ENCODE measurements at places on chromosomes 1 and 21.

DNA sequence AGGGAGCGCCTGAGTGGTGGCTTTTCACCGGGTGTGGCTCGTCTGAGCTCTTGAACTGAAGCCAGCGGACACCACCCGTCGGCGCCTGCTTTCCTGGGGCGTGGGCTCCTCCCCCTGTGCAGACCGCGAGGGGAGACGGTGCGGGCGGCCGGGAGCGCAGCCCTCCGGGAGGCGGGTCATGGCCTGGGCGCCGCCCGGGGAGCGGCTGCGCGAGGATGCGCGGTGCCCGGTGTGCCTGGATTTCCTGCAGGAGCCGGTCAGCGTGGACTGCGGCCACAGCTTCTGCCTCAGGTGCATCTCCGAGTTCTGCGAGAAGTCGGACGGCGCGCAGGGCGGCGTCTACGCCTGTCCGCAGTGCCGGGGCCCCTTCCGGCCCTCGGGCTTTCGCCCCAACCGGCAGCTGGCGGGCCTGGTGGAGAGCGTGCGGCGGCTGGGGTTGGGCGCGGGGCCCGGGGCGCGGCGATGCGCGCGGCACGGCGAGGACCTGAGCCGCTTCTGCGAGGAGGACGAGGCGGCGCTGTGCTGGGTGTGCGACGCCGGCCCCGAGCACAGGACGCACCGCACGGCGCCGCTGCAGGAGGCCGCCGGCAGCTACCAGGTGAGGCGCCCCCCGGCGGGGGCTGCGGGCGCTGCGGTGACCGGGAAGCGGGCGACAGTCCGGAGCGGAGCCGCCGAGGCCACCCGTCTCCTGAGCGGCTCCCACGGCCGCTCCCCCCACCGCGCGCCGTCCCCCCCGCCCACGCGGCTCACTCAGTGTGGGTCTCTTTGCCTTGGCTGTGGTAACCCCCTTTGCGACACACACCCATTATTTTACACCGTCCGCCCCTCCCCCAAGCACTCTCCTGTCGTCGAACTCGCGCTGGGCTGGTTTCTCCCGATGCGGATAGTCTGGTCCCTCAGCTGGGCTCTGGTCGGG, at the start of gene TRIM58:
TSS of gene TRIM58 (plus strand) at position 119 of the 916 bp plus-strand sequence. CDS start at position 179, 60 bp downstream.
- peak; percentile 32 for DNase-seq

DNA sequence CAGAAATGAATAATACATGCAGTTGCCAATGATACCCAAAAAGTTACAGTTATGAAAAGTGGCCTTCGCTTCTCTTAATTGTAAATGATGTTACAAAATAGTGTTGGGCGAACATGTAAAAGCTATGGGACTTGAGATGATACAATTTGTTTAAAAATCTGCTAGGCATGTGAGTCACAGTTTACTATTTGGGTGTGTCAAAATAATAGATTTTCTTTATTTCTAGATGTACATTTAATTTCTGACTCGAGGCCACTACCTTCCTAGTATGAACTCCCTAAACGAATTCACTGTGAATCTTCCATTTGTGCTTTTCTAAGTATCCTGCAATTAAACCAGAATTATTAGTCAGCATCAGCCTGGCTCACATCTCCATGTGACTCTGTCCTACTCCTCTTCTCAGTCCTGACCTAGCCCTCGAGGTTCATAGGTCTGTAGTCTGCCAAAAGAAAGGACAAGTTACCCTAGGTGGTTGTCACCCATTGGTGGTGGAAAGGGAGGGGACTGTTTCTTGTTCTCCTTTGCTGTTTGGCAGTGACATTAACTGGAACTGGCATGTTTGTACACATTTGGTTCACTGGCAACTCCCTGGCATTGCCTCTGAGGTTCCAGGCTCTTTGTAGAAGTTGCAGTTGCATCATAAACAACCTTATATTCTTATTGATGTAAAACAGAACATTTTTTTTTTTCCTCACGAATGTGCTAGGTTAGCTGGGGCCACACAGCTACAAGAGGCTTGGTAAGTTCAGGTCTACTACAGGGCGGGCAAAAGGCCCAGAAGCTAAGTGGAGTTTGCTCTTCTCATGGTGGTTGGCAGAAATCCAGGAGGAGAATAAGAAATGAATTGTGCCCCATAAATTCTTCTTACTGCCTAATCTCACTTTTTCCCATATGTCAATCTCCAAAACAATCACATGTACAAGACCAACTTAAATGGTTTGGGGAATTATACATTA, 746.5 kb upstream of the ADAMTS5 start:
- DNase-seq = no peak

DNA sequence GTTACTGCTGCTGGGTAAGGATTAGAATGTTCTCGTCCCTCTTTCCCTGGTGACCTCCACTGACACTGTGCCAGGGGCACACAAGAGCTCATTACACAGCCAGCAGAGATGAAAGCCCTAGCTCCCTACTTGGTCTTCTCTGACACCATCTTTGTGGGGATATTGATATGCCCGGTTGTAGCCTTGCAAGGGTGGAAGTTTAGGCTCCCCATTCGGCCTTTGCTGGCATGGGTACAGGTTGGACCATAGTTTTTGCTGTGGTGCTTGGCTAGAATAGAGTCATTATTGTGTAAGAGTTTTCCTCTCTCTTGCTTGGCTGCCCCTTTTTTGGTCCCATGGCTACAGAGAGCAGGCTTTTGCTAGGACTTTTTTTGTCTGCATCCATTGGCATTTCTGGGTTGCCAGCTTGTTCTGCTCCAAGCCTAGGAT, 12.3 kb downstream of the RAB4A start:
- DNase-seq = no peak

DNA sequence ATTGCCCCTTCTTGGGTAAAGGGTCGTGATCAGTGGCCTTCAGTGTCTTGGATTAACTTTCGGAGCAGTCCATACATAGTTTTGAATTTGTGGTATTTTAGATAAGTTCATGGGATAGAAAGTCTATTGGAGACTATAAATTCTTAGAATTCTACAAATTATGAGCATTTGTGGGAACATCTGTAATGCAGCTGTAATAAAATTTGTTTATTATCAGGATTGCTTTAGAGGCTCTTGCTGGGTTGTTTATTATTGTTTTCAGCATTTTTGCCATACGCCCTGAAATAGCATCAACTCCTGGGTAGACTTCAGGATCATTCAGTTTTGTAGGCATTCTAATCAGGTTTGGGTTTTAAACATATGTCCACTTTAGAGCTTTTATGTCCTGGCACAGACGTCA, 16.1 kb downstream of the LAMC1 start:
- no peak for DNase-seq

DNA sequence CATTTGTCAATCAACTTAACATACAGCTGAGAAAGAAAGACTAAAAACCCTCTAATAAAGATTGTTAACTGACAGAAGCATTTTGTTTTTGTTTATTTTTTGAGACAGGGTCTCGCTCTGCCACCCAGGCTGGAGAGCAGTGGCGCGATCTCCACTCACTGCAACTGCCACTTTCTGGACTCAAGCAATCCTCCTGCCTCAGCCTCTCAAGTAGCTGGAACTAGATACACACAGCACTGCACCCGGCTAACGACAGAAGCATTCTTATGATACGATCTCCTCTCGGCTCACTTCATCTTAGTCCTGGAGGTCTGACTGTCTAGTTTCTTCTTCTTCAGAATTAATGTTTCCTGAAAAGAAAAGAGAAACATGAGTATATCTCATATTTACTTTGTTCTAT, 23.5 kb downstream of the RSPH1 start:
- DNase-seq = peak; percentile 78

DNA sequence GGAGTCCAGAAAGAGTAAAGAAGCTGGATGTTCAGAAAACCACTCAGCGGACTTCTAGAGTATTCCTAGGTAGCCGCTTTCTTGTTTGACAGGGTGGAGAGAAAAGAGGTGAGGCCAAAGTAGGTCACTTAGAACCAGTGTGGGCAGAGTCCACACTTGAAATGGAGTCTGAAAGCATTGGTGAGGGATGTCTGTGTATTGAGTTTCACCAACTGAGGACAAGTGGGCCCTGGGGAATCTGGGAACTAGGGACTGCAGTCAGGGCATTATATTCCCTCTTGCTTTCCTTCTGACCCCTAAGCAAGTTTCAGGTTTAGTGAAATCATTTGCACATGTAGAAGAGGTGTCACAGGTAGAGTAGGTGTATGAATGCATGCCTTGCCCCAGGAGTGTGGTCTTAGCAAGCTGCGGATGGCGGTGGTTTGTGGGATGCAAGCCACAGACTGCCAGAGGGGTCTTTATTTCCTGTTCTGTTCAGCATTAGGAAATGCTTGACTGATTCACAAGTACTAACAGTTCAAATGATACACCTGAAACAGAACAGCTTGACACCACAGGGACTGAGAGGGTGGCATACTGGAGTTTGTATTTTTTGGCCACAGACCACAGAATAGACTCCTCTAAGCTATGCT, 1.1 kb upstream of the GNG12 start:
- DNase-seq = no peak

- no peak for DNase-seq
These were observed 536.6 kb upstream of the CXADR start for GRCh38 chr21:16976193-16976592.

- no peak for DNase-seq
These were observed 102.6 kb upstream of the ATP1A1 start for GRCh38 chr1:116270316-116271057.

- no peak for DNase-seq
These were observed 396.0 kb upstream of the USP24 start for GRCh38 chr1:55611123-55611522.

- no peak for DNase-seq
These were observed at the start of gene NAV1 for GRCh38 chr1:201538612-201539551. Gene NAV1, plus strand, starts transcription at chr1:201539127. Its CDS starts 83,758 bp downstream, at chr1:201622885.

- DNase-seq = no peak
These were observed 10.0 kb upstream of the LBR start for GRCh38 chr1:225437710-225438437.

GRCh38 chr1:14732728-14733047, 134.2 kb downstream of the KAZN start:
- no peak for DNase-seq

- no peak for DNase-seq
These were observed 309.0 kb downstream of the CTH start for GRCh38 chr1:70720109-70720508.
